Activated CD4-positive, alpha-beta memory T cell treated with anti-CD3 and anti-CD28 coated beads for 36 hours (primary cell): ENCODE measurements at places on chromosomes 7 and 10.

DNA sequence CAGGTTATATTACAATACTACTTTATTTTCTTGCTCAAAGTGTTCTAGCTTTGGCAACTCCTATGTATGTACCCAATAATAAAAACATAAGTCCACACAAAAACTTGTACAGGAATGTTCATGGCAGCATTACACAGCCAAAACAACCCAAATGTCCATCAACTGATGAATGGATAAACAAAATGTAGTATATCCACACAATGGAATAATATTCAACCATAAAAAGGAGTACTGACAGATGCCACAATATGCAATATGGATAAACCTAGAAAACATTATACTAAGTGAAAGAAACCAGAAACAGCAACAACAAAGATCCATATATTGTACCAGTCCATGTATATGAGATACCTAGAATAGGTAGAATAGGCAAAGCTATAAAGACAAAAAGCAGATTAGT is 21.0 kb downstream of the PPA1 start:
- DNase-seq: no peak

GRCh38 chr7:1586126-1586826 is 16.4 kb upstream of the PSMG3 start:
- DNase-seq: no peak

DNA sequence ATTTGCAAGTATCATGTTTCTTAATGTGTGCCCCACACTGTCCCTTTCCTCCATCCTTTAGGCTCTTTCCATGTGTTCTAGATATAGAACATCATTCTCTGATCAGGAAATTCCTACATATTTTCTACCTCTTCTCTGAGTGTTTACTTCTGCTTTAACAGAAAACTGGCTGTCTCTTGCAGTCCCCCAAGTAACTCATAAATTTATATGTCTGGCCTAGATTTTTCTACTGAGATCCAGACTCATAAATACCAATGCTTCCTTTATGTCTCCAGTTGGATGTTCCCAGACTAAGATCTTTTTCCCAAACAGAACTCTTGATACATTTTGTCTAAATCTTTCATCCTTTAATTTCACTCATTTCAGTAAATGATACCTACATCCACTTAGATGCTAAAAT is 181.8 kb downstream of the CDK14 start:
- DNase-seq: no peak

DNA sequence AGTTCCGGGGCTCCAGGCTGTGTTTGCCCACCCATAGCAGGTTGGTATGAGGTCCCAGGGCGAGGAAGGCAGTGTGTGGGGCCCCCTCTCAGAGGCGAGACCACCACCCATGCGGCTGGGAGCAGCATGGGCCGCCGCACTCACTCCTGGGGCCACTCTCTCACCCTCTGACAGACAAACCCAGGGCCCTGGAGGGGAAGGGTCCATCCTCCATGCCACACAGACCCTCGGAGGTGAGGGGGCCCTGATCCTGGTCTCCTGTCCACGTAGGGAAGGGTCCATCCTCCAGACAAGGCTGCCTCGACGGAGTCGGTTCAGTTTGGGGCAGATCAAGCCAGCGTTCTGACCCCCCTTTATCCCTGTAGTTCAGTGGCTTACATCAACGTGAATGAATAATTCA is 230.8 kb downstream of the ELFN1 start:
- DNase-seq: no peak

- DNase-seq: no peak
These were observed 314.9 kb downstream of the CALN1 start for GRCh38 chr7:72097226-72097625.

DNA sequence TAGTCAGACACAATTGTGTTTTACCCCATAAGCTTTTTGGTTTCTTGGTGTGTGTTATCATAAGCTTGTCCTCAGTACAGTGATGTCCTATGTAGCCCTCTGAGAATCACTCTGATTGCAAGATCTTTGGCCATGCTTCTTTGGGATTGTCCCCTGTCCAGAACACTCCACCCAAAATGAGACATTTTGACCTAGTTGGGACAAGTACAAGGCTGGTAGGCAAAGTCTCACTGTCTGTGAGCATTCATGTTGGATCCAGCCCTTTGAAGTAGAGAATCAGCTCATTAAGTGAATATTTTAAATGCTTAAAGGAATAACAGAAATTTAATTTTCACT is 28.9 kb upstream of the PCGF5 start:
- no peak for DNase-seq

DNA sequence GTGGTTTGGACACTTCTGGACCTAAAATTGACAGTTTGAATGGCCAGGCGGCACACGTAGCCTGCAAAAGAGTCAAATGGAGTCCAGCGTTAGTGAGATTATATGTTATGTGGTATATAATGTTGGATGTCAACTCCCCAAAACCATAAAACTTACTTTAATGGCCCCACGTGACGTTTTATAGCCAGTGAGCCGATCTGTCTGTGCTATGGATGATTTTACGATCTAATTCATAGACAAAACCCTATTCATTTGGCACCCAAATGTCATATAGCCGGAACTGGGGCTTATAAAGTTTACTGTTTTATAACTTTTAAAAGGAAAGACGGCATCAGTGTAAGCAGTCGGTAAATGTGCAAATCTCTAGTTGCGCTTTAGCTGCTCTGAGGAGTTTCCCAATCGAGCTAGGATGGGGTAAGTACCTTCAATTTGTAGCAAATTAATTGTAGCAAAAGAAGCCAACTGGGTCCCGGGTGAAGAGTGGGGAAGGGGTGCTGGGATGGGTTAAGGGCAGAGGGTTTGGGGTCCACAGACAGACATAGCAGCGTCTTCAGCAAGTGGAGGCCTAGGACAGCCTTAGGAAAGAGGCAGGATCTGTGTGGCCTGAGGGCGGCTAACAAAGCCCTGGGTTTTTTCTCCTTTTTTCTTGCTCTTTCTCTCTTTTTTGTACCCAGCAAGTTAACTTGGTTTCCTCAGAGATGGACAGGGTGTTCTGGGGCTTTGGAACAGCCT is 3.2 kb downstream of the HOXA5 start:
- no peak for DNase-seq

DNA sequence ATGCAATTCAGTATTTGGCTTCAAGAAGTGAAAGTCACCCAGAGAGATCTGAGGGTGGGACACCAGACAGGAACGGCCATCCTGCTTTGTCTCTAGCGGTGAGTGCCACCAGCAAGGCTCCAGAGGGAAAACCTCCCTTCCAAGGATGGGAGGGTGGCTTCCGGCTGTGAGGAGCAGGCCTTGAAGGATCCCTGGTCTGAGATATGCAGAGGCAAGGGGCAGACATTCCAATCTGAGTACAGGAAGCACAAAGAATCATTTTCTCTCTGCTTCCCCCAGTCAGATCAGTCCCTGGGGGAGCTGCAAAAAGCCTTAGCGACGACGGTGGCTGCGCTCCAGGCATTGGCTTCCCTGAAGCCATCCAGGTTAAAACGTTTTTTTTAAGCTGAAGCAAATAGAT is 167.4 kb downstream of the TEX36 start:
- no peak for DNase-seq

GRCh38 chr10:13939391-13939790 is 352.6 kb downstream of the PRPF18 start:
- no peak for DNase-seq

DNA sequence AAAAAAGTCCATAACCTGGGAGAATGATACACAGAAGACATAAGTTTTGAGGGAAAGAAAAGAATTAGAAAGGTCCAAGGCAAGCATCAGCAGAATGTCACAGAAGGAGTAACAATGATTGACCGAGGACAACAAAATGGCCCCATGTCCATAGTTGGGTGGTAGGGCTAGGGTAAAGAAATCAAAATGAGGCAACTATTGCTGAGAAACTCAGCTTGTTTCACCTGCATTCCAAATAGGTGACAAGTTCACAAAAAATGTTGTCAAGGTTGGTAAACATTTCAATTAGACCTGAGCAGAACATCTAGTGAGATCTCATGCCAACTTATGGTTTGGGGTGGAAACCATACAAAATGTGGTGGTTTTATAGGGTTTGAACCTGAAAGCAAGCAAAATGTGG is 22.8 kb upstream of the DLX6 start:
- no peak for DNase-seq

- DNase-seq: no peak
These were observed 241.4 kb downstream of the TNS3 start for GRCh38 chr7:47340517-47340916.

- DNase-seq: no peak
These were observed 87.4 kb downstream of the CCDC3 start for GRCh38 chr10:12914111-12914510.

GRCh38 chr10:97067716-97068391 is 117.9 kb downstream of the SLIT1 start:
- DNase-seq: no peak

DNA sequence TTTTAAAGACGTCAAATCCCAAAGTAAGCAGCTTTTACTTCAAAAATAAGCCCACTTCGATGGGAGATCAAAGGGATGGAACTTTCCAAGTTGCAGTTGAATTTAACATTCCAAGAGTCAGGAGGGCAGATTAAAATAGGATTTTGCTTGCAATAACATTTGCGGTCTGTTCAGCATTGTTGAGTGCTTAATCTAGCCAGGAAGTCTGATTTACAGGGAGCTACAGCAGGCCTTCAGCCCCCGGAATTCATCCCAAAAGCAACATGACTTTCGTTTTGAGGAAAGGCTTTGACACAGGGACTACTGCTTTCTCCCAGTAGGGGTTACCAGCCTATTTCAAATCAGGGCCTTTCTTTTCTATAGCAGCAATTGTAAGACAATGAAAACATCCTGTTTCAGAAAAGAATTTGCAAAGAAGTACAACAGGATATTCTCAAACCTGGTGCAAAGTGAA is 279.6 kb upstream of the PITRM1 start:
- no peak for DNase-seq

DNA sequence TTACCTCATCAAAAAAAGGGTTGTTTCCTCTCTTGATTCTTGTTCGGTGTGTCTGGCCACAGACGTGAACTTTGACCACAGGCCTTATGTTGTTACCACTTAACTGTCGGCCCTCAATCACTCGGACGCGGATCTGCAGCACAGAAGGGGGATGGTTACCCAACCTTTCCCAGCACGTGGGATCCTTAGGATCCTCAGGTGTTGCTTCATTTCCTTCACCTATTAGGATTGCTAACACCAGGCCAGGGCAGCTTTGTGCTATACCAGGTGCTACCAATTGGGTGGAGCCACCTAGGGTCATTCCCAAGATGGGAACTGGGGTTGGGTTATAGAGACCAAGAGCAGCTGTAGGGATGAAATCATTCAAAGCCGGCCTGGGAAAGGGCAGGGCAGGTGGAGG is 73.4 kb downstream of the MYOF start:
- no peak for DNase-seq

DNA sequence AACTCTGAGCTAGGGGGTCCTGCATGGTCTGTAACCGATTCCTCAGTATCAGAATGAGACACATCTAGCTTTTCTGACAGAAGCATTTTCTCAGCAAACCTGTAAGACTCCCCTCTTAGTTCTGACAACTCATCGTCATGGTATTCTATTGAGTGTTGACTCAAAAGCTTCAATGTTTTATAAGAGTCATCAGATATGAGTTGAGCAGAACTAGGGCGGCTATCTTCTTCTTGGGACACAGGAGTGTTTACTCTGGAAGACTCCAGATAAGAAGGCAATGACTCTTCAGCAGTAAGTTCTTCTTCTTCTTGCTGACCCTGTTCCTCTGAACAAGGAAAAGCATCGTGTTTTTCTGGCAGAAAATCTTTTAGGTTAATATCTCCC is 167.0 kb upstream of the CCDC6 start:
- no peak for DNase-seq

GRCh38 chr7:135942614-135943013 is 34.5 kb downstream of the MTPN start:
- DNase-seq: no peak

GRCh38 chr7:67618556-67619162 is 622.0 kb downstream of the TYW1 start:
- no peak for DNase-seq

- DNase-seq: peak; percentile 43
These were observed 835 bp downstream of the COMMD3 start for GRCh38 chr10:22317076-22317370.

DNA sequence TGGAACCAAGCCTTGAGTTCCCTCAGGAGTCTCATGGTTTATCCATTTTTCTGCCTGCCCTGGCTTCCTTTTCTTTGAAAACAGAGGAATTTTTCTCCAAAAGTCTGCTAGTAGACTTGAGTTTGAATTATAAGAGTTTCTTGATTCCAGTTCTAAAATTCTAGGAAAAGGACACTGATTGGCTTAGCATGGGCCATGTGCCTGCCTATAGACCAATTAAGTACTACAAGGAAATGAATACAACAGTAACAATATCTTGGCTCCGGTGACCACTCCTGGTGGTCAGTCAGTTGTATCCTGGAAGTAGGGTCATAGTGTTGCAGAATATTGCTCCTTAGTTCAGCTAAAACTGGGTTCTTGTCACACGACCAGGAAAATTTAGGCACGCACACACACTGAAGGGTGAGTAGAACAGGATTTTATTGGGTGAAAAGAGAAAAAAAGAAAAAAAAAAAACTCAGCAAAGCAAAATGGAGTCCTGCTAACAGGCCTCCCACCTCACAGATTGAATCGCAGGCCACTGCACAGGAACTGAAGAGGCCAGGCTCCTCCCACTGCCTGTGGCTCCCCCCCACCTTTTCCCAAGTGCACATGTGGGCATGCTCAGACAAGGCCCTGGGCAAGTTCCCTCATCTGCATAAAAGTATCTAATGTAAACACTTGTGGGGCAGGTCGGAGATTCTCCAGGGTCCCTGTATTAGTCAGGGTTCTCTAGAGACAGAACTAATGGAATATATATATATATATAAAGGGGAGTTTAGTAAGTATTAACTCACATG is 155.1 kb downstream of the LYZL1 start:
- no peak for DNase-seq

DNA sequence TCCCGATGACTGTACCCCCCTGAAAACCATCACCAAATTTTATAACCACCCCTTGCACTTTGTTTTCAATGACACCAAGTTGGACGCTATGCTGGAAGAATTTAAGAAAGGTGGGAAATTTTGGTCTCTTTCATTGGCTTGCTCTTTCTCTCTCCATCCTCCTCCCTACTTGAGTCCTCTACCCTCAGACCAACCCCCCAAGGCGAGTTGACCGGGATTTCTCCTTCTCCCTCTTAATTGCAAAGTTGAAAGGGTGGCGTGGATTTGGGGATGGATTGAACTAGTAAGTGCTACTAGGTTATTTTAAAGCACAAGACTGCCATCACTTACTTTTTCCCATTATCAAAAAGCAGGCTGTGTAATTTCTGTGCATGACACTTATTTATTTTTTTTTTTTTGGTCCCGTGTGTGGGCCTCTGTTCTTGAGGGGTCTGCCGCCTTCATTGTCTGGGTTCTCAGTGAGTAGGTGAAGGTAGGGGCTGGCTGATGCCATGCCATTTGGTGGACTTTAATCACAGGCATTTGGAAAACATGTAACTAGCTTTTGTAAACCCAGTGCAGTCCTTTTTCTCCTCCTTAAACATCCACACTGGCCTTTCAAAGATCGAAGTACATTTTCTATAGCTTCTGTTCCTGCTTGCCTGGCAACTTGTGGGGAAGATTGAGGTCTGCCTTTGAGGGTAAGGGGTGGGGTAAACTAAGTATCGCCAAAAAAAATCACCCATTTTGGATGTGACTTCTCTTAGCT is 2.1 kb downstream of the CNNM2 start:
- no peak for DNase-seq
